Inflammatory macrophage treated with lipopolysaccharide for 4 hours (primary cell): ENCODE measurements at places on chromosomes 16 and 17.
A peak's percentile ranks its signal among the peaks of the same experiment; 100 is the strongest.

DNA sequence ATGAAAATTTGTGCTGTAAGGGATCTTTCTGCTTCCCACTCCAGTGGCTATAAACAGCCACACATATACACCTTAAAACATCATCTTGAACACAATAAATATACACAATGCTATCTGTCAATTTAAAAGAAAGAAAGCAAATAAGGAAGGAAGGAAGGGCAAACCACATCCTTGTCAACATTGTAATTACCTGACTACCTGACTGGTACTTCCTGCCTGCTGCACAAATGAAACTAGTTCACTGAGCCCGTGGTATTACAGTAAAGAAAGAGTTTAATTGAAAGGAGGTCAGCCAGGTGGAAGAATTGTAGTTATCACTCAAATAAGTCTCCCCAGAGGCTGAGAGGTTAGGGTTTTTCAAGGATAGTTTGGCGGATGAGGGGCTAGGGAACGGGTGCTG, 344.4 kb upstream of the ASIC2 start:
- no peak for DNase-seq

- DNase-seq: peak; percentile 66
Measured at GRCh38 chr17:28741358-28742349, 2.2 kb upstream of the TRAF4 start.

- DNase-seq: peak; percentile 76
Measured at GRCh38 chr17:44898768-44899073, 524 bp downstream of the EFTUD2 start.

- no peak for DNase-seq
Measured at GRCh38 chr16:14303182-14303618, 232.1 kb downstream of the MRTFB start.

GRCh38 chr17:38441429-38442061, 13.3 kb downstream of the ARHGAP23 start:
- DNase-seq: no peak
